ENCODE measurements at places on chromosomes 11 and 22.

DNA sequence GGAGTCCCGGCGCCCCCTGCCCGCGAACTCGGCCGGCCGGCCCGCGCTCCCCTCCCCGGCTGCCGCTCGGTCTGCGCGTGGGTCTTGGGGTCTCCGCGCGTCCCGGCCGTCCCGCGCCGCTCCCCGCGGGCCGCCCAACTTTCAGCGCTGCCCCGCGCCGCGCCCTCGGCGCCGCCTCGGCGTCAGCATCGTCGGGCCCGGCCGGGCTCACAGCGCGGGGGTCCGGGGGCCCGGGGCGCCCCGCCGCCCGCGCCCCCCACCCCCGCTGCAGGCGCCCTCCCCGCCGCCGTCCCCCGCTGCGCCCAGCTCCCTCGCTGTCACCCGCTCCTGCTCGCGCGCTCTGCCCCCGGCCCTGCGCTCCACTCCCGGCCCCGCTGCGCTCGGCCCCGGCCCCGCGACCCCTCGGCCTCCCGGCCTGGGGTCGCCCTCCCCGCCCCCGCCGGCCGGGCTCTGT lies at the start of gene KCNJ4:
TSS of gene KCNJ4 (minus strand) at position 124 of the 454 bp plus-strand sequence. CDS start 27,067 bp downstream, outside the sequence.
- no peak for DNase-seq

DNA sequence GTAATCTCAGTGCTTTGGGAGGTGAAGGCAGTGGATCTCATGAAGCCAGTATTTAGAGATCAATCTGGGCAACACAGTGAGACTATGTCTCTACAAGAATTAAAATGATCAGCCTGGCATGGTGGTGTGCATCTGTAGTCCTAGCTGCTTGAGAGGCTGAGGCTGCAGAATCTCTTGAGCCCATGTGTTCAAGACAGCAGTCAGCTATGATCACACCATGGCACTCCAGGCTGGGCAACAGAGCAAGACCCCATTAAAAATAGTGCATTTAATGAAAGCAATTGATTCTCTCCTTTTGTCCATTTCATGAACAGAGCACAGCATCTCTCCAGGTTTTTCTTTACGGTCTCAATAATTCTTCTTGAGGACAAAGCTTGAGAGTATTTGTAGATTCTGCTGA lies 11.3 kb upstream of the CARD16 start:
- DNase-seq = no peak

DNA sequence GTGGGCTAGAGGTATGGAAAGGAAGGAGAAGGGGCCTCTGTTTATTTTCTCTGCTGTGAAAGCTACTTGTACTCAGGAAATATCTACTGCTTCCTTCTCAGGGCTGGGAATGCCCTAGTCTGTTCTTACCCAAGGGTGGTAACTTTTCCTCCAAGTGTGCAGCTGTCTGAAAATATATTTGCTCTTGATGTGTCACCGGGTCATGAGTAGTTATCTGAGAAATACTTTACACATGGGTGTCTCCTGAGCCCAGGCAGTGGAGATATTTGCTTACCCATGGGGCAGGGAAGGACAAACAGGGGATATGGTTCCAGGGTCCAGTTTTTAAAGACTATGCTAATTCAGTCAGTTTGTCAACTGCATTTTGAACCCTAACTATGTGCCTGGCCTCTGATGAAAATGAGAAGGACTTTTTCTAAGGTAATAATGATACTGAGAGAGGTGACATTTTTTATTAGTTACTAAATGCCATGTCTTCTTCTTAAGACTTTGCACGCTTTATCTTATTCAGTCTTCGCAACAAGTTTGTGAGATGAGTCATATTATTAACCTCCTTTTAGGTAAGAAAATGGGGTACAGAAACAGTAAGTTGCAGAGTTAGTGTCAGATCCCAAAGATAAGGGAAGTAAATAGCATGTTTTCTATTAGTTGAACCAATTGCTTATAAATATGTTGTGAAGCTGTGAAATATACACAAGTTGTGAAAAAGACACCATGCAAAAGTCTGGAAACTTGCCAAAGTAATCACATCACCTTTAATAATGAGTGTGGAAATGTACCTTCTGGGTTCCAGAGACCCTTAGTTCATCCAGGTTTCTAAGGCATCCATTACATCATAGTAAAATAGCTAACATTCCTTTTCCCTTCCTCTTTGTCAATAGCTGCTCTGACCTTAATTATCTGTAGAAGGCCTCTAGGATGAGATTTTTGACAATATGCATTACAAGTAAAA lies 22.9 kb downstream of the SYTL2 start:
- DNase-seq = no peak

DNA sequence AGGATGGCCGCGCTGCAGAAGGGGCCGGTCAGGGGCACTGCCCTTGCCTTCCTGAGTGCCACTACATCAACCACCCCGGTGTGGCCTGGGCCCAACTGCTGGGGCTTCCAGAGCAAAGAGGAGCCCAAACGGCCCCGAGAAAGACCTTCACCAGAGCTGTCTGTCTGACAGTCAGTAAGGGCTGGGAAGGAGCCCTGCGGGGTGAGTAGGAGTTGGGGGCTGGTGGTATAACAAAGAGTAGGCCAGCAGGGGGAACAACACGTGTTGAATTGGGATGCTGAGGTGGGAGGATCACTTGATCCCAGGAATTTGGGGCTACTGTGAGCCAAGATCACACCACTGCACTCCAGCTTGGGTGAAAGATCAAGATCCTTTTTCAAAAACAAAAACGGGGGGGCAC lies 3.9 kb downstream of the GSTT4 start:
- no peak for DNase-seq

DNA sequence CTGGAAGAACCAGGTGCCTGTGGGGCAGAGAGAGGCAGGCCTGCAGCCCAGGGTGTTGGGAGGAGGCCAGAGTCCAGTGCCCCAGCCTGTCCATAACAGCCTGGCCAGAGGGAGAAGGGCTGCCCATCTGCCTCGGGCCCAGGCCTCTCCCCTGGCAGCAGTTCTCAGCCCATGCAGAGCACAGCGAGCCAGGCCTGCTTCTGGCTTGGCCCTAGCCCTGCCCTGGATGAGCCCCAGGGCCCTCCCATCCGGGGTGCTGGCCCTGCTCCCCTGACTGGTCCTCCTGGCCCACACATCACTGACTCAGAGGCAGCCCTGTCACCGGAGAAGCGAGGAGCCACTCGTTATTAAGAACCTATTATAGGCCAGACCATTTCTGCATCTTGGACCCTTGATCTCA lies 19.7 kb upstream of the MYRF start:
- DNase-seq = no peak

GRCh38 chr11:84780689-84781293 lies 846.4 kb downstream of the DLG2 start:
- no peak for DNase-seq

- DNase-seq = no peak
Observed at GRCh38 chr22:20531404-20532201, 24.2 kb downstream of the MED15 start.

- DNase-seq = no peak
Observed at GRCh38 chr11:16543642-16544041, 187.3 kb upstream of the SOX6 start.

GRCh38 chr11:69076129-69076791 lies 27.5 kb downstream of the TPCN2 start:
- no peak for DNase-seq

DNA sequence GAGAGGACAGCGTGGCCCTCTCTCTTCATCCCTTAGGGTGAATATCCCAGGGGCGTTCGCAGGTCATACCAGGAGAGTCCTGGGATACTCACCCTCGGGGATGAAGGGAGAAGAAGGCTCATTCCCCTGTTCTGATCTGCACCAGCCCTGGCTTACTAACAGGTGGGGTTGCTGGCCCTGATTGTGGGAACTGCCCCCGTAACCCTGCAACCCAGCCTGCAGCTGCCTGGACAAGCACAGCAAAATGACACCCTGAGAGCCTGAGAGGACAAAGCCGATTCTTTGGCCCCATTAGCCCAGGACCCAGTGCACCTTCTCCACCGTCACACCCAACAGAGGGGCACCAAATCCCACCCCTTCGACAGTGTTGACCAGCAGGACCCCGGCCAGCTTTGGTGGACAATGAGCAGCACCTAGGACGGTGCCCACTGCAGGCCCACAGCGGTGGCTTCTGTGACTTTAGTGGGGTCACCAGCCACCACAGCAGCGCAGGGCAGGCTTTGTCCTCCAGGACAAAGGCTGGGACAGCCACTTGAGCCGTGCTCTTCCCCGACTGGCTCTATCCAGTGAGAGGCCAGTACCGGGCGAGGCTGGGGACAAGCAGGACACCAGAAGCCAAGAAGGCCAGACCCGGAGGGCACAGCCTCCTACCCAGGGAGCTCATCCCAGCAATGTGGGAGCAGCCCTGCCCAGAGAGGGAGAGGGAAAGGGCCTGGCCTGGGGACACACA lies 98.5 kb upstream of the RTL6 start:
- no peak for DNase-seq

- no peak for DNase-seq
Observed at GRCh38 chr11:121483805-121484480, 31.2 kb upstream of the SORL1-AS1 start.

GRCh38 chr11:16923987-16924386 lies 90.2 kb downstream of the PLEKHA7 start:
- peak; percentile 7 for DNase-seq
